ENCODE measurements at places on chromosomes 1 and 21.

DNA sequence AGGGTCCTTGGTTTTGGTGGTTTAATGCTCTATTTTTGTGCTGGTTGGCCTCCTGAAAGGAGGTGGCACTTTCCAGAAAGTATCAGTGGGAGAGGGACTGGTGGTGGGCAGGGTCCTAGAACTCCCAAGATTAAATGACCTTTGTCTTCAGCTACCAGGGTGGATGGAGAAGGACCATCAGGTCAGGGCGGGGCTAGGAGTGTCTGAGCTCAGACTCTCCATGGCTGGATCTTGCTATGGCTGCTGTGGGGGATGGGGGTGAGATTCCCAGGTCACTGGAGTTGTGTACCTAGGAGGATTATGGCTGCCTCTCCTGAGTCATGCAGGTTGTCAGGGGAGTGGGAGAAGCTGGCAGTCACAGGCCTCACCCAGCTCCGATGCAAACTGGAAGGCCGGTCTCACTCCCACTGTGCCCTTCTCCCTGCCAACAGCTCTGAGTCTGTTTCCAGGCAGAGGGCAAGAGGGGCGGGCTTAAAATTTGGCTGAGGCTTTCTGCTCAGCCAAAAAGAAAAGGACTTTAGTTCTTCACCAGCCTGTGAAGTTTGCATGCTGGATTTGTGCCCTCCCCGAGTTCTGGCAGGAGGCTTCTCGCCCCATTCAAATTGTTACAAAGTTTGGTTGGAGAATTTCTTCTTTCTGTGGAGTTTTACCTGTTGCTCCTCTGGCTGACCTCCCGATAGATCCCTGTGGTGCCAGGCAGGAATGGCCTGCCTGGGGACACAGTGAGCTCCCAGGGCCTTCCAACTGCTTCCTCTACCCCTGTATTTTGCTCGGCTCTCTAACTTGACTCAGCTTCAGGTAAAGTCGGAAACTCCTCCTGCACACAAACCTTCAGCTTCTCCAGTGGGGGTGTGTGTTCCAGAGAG, 13.1 kb upstream of the KYAT3 start:
- no peak overlapping the region for H3K4me3 ChIP-seq
- H3K36me3 ChIP-seq = peaks cover 5% of the 10 kb centered on the region
- no peaks in the 10 kb centered on the region for H3K4me1 ChIP-seq
- H3K27ac ChIP-seq = no peak overlapping the region
- peak; percentile 57 for DNase-seq
- no peaks in the 10 kb centered on the region for H3K27me3 ChIP-seq

DNA sequence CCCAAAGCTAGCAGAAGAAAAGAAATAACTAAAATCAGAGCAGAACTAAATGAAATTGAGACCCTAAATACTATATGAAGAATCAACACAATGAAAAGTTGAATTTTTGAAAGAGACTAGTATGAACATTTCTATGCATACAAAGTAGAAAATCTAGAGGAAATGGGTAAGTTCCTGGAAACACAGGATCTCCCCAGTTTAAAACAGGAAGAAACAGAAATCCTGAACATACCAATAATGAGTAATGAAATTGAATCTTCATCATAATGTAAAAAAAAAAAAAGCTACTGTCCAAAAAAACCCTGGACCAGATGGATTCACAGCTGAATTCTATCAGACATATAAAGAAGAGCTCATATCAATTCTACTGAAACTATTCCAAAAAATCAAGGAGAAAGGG, 233.5 kb downstream of the PLPP3 start:
- H3K27ac ChIP-seq = no peak overlapping the region
- H3K4me1 ChIP-seq = no peaks in the 10 kb centered on the region
- no peak for DNase-seq

DNA sequence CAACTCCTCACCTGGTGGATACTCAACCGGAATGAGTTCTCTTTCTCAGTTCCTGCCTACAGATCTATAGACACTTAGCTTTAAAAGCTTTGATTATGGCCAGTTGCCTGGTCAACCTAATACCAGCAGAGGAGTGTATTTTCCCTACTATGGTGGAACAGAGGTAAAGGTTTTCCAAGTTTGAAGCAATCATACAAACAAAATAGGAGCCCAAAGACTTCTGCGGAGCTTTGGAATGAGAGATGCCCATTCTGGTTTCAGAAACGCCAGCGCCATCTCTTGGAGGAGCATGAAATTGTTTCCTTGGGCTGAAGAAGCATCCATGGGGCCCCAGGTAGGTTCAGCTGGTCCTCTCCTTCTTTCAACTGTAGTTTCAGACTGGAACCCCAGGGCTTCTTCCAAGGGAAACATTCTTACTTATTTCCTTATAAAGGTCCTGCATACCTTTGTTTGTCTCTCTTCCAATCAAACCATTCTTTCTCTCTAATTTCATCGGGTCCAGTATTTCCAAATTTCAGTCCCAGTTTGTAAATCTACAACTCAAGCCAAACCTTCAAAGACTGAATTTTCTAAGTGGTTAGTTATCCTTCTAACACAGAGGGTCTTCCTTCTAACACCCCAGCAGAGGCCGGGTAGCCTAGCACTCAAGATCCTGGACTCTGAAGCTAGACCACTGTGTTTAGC, 95.9 kb downstream of the KCNJ15 start:
- no peaks in the 10 kb centered on the region for H3K27me3 ChIP-seq
- no peaks in the 10 kb centered on the region for H3K4me1 ChIP-seq
- H3K4me3 ChIP-seq = no peak overlapping the region
- no peaks in the 10 kb centered on the region for H3K36me3 ChIP-seq
- H3K27ac ChIP-seq = no peak overlapping the region

GRCh38 chr21:41895643-41896493, 16.7 kb upstream of the PRDM15 start:
- no peak overlapping the region for H3K27ac ChIP-seq
- H3K4me1 ChIP-seq = no peaks in the 10 kb centered on the region
- no peak for DNase-seq

DNA sequence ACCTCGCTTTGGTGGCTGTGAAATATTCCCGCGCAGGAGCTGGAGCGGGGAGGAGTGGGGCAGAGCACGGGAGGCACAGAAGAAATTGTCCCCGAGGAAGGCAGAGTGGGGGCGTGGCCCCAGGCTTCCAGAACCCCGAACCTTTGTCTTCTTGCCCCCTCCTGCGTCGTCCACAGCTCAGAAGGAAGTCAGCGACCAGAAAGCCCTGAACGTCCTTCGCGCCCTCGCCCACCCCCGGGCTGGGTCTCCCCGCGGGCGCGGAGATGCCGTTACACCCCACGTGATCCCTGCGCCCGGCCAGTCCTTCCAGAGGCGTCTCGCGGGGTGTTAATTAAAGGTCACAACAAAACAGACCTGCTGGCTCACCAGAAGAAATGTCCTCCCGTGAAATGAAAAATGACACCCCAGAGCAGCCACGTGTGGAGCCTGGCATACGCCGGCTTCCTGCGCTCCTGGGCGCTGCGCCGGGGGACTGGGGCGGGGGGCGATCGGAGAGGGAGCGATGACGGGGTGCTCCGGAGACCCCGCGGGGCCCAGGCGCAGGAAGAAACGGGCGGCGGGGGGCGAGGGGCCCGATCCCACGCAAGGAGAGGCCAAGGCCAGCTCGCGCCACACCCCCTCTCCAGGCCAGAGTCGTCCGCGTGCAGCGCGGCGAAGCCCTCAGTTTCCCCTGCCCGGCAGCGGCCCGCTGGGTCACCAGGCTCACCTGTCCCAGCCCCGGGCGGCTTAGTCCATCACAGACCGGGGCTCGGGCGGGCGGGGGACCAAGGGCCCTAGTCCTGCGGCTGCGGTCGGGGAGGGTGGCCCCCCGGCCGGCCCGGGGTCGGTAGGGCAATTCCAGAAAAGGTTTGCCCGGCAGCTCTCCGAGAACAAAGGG, 995 bp upstream of the KIF26B start:
- H3K4me1 ChIP-seq = peaks cover 16% of the 10 kb centered on the region
- no peaks in the 10 kb centered on the region for H3K36me3 ChIP-seq
- peaks cover 20% of the 10 kb centered on the region for H3K27me3 ChIP-seq
- no peak overlapping the region for H3K27ac ChIP-seq
- DNase-seq = no peak

GRCh38 chr1:56496821-56497772, 82.3 kb downstream of the PLPP3 start:
- peaks cover 3% of the 10 kb centered on the region for H3K4me1 ChIP-seq
- peak; percentile 60 for DNase-seq
- H3K36me3 ChIP-seq = peaks cover 28% of the 10 kb centered on the region
- peak overlapping the region; percentile 62 for H3K27ac ChIP-seq
- H3K4me3 ChIP-seq = no peak overlapping the region

DNA sequence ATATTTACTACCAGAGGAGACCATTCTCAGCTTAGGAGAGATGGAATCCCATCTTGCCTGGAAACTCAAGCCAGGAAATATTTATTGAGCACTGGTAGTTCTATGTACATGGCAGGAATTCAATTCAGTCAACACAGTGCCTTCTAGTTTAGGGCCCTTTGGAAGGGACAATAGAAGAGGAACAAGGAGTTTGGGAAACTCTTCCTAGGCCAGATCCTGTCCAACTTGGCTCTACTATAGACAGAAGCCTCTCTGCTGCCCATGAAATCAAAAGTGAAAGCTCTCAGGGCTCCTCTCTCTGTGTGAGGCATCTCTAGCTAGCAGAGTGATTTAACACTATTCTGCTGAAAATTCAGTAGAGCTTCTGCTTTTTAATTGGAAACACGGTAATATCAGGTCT, 244.6 kb upstream of the MAP1LC3C start:
- H3K4me3 ChIP-seq = no peak overlapping the region
- H3K27ac ChIP-seq = no peak overlapping the region
- H3K36me3 ChIP-seq = no peaks in the 10 kb centered on the region

GRCh38 chr1:236206548-236206947, 64.2 kb downstream of the GPR137B start:
- H3K36me3 ChIP-seq = peaks cover 8% of the 10 kb centered on the region
- H3K4me3 ChIP-seq = no peak overlapping the region
- DNase-seq = no peak
- H3K4me1 ChIP-seq = no peaks in the 10 kb centered on the region
- no peaks in the 10 kb centered on the region for H3K27me3 ChIP-seq

DNA sequence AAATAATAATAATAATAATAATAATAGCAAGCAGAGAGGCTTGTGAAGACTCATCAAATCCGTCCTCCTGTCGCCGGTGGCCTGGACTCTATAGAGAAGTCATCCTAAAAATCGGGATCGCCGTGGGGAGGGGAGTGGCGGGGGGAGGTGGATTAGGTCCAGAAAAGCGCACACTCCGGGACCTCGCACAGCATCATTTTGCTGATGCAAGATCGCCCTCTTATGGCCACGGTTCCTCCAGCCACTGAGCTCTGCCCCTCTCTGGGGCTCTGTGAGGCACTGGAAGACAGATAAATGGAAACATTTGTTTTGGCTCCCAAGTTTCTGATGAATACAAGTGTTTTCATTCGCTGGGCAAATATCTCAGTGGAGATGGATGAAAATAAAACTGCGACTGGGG, 612.0 kb downstream of the MATN1 start:
- DNase-seq = peak; percentile 46
- H3K27me3 ChIP-seq = no peaks in the 10 kb centered on the region
- no peak overlapping the region for H3K4me3 ChIP-seq

DNA sequence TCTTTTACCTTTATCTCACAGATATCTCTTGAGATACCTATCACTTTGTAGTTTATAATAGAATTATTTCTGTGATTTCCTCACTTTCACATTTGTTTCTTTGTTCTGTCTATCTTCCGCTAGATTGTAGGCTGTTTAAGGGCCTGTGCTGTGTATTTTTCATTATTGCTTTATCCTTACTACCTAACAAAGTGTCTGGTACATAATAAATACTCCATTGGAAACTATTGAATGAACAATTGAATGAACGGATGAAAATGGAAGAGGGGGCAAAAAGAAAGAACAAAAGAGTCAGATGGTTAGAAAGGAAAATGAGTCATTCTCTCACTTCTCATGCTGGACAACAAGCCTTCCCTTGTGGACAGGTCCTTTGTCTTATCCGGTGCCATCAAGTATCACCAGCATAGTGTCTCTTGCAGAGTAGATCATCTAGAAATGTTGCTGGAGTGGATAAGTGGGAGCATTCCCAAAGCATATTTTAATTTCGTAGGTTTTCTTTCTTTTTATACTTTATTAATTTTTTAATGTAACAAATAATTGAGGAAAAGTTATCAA, 159.8 kb downstream of the NEK7 start:
- no peaks in the 10 kb centered on the region for H3K27me3 ChIP-seq
- H3K36me3 ChIP-seq = peaks cover 4% of the 10 kb centered on the region
- DNase-seq = no peak
- no peak overlapping the region for H3K4me3 ChIP-seq
- H3K4me1 ChIP-seq = no peaks in the 10 kb centered on the region
- H3K27ac ChIP-seq = no peak overlapping the region

DNA sequence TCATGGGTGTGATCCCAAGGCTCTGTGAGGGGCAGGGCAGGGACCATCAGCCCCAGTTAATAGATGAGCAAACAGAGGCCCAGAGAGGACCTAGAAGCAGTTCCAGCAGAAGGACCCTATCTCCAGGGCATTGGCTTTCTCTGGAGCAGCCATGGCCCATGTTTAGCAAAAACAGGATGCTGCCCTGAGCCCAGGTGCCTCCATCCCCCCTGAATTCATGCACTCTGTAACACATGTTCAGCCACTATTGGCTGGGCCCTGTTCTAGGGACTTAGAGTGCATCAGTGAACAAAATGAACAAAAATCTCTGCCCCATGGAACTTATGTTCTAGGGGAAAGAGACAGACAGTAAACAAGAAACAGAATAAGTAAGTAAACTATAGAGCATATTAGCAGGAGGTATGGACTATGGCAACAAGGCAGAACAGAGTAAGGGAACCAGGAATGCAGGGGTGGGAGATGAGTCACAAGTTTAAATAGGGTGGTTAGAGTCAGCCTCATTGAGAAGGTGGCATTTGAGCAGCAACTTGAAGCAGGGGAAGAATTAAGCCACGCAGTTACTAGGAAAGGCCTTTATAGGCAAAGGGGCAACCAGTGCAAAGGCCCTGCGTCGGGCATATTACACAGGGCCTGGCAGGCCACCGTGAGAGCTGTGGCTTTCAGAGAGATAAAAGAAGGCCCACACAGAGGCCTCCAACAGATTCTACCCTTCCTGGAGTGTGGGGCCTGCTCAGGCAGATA, 185.9 kb upstream of the EDN2 start:
- H3K36me3 ChIP-seq = no peaks in the 10 kb centered on the region
- H3K27me3 ChIP-seq = no peaks in the 10 kb centered on the region
- DNase-seq = no peak
- no peaks in the 10 kb centered on the region for H3K4me1 ChIP-seq
- H3K27ac ChIP-seq = no peak overlapping the region
- H3K4me3 ChIP-seq = no peak overlapping the region

DNA sequence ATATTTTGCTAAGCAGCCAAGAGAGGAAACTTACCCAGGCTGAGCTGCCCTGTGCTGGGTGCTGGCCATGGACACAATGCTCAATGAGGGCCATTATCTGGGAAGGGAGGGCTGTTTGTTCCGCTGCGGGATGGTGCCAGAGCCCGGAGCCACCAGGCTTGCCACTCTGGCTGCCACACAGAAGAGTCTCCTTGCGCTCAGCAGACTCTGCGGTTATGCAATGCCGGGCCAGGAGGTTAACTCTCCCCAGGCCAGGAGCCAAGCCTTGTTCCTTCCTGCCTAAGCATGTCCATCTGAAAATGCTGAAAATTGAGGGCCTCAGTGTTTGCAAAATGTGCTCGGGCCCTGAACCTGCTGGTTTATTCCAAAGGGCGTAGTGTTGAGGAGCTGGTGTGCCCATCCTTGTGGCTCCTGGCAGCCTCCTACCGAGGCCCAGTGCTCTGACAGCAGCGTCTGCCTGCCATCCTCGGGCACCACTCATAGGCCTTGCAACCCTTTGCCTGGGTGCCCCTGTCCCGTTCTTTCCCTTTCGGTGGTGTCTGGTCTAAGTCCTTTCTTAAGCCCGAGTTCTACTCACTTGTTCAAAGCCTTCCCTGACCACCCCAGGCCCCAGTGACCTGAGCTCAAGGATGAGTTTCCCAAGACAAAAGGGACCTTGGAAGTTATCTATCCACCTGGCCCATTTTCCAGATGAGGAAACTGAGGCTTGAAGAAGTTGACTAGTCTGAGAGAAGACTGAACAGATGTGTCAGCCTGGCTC, 133.8 kb upstream of the EDN2 start:
- H3K27ac ChIP-seq = no peak overlapping the region
- no peaks in the 10 kb centered on the region for H3K4me1 ChIP-seq
- no peaks in the 10 kb centered on the region for H3K36me3 ChIP-seq
- H3K4me3 ChIP-seq = no peak overlapping the region
- no peak for DNase-seq
